ENCODE measurements at places on chromosomes 2 and 18.

DNA sequence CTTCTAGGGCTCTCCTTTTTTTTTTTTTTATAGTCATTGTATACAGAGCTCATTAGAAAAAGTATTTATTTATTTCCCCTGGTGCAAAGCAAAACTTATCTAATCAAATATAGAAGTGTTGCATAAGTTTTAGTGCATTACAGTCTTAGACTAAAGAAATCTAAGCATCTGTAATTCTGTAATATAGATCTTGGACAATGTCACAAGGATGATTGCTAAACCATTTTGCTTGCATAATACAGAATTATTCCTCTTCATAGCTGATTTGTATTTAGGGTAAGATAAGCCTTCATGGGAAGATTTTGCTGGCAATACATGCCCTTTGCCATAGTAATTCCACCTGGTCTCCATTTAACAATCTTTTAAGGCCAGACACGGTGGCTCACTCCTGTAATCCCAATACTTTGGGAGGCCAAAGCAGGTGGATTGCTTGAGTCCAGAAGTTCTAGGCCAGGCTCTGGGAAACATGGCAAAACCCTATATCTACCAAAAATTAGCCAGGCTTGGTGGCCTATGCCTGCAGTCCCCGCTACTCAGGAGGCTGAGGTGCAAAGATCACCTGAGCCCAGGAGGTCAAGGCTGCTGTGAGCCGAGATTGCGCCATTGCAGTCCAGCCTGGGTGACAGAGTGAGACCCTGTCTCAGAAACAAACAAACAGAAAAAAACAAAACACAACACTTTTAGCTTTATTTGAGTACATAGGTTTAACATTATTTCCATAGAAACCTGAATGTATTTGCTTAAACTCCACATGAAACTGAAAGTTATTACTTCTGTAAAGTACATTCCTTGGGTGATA is 2.2 kb upstream of the ACADL start:
- DNase-seq: no peak

- no peak for DNase-seq
These were observed 31.1 kb downstream of the ACTR3 start for GRCh38 chr2:113920996-113921395.

GRCh38 chr2:158232476-158232875 is 130.8 kb downstream of the UPP2 start:
- DNase-seq: no peak

DNA sequence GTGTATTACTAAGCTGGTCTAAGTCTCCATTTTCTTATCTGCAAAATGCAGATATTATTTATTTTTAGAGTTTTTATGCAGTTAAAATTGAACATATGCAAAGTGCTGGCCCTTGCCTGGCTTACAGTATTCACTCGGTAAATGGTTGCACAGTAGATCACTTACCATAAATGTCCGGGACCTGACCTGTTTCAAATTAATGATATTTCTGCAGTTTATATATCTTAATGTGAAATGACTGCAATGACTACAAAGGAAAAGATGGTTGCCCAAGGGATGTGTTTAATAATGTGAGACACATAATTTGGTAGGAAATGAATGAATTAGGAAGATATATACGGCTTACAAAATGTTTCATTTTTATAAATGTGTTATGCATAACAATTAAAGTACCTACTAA is 37.1 kb downstream of the LRRC30 start:
- DNase-seq: no peak

GRCh38 chr2:119463136-119463535 is 31.5 kb downstream of the TMEM37 start:
- no peak for DNase-seq

- DNase-seq: no peak
These were observed 74.7 kb downstream of the TNFRSF11A start for GRCh38 chr18:62399781-62400308.

DNA sequence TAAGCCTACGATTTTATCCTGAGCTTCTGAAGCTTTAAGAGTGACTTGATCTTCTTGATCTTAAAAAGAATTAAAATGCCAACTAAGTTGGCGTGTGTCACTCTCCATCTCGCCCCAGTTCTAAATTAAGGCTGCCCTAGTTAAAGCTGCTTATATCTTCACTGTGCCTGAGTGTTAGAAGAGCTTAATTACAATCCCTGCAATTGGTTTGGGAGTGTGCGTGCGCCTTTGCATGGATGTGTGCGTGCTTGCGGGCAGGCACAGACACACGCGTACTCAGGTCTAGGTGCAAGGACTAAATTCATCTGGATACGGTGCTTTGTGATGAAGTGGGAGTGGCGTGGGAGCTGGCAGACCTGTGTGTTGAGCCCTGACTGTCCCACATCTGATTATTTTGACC is 201.5 kb downstream of the FAM210A start:
- no peak for DNase-seq

- DNase-seq: no peak
These were observed 45.0 kb downstream of the WDR75 start for GRCh38 chr2:189486237-189486770.

GRCh38 chr18:22467760-22468553 is 50.2 kb upstream of the CTAGE1 start:
- no peak for DNase-seq

DNA sequence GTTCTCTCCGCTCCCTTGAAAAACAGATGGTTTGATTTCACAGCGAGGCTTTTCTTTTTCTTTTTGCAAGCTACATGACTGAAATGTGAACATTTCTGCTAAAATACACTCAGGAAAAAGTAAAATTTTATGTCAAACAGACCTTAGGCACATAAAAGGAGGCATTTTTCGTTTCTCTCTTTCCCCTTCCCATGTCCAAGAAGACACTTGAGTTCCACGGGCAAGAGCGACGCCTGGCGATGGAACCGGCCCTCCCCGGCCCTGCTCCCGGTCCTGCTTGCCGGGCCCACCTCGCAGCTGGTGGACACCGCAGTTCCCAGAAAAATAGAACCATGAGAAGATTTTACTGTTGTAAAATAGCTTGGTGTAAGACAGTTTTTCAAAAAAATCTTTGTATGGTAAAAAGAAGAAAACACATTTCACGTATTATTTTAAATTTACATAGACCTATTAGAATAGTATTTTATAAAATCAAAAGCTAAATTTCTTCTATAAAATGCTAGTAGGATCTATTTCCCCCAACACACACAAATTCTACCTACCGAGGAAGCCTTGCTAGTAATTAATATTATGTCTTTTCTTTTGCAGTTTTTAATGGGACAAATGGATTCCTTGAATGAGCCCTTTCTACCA is 2.3 kb upstream of the ALKAL2 start:
- peak; percentile 88 for DNase-seq
